Esophagus mucosa (tissue), 1 donor: ENCODE measurements at places on chromosomes 2 and 18.

DNA sequence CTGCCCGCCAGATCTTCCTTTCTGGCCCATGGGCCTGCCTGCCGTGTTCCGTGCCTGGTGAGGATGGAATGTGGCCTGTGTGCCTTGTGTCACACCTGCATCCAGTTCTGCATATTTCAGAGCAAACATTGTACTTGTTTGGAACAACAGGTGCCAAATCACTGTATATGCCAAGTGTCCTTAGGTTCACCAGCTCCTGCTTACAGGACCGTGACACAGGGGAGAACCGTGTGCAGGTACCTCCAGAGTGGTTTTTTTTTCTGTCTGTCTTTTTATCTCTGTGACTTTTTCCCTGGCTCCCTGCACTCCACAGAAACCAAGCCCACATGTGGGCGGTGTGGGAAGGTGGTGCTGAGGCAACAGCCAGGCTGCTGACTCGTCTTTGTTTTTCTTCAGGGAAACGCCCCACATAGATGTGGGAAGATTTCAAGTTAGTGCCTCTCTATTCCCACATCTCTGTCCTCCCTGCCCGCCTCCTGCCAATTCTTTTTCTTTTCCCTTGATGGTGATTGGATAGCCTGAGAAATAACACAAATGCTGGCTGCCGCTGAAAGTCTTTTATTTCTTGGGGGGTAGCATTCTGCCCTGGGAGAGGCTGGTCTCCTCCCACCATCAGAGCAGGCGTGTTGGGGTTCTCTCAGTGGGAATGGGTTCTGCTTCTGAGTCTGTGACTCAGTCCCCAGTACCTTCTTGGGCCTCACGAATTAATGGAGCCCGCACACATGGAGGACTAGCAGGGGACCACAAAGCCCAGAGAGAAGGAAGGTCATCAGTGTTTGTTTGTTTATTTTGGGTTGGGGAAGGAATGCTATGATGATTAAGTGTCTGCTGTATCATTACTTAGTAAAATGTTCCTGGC, 21.4 kb downstream of the GRHL1 start:
- ATAC-seq, result peak; percentile 38

DNA sequence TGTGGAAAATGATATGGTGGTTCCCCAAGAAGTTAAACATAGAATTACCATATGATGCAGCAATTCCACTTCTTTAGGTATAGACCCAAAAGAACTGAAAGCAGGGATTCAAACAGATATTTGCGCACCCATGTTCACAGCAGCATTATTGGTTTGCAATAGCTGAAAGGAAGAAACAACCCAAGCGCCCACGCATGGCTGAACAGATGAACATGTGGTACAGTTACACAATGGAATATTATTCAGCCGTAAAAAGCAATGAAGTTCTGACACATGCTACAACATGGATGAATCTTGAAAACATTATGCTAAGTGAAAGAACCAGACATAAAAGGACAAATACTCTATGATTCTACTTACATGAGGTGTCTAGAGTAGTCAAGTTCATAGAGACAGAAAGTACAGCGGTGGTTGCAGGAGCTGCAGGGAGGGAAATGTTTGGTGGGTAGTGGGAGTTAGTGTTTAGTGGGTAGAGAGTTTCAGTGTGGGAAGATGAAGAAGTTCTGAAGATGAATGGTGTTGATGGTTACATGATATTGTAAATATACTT, 26.7 kb upstream of the ASPRV1 start:
- no peak for ATAC-seq

DNA sequence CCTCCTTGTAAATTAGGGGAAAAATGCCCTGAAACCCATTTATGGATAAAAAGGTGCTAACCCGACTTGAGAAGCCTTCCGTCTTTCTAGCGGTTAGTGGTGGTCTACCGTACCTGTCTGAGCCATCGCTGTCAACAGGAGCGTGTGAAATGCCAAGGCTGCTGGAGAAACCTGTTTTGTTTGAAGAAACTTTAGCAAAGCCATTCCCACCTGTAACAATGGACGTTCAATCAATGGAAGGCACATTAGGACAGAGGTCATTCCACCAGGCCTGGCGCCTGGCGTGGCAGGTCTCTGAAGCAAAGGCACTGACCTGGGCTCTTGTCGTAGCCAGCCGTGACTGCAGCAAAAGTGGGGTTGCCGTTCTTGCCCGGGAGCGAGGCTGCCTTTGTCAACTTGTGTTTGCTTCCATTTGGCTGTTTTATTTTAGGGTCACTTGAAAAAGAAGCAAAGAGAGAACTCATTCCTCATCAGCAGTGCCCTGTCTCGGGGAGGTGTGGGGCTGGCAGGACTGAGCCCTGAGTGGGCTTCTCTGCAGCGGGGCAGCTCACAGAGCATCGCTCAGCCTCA, 47.2 kb downstream of the ZAP70 start:
- ATAC-seq, result no peak

- ATAC-seq, result no peak
Measured at GRCh38 chr2:145287736-145288135, 767.8 kb upstream of the ZEB2 start.

DNA sequence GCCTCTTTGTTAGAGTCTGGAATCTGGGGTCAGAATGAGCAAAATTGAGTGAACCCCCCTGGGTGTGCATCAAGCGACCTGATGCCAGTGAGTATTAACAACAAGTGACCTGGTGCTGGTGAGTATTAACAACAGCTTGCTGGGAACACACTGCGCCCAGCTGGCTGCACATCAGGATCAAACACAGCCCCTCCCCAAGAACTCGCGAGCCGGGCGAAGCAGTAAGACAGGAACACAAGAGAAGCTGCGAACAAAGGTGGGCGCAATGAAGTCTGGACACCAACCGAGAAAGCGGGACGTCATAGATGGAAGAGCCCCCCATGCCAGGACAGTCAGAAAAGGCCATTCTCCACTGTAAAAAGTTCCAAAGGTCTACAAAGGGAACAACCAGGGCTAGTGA, 34.3 kb downstream of the CRACDL start:
- ATAC-seq, result no peak

- ATAC-seq, result no peak
Measured at GRCh38 chr18:23538870-23539269, 35.6 kb downstream of the RMC1 start.

- ATAC-seq, result no peak
Measured at GRCh38 chr2:50396298-50396631, 635.7 kb downstream of the NRXN1 start.

- no peak for ATAC-seq
Measured at GRCh38 chr18:13271302-13271911, 52.8 kb downstream of the LDLRAD4 start.

- ATAC-seq, result no peak
Measured at GRCh38 chr2:58006256-58006951, 40.2 kb upstream of the VRK2 start.

- ATAC-seq, result no peak
Measured at GRCh38 chr2:15768615-15769014, 171.7 kb upstream of the MYCN start.

- ATAC-seq, result no peak
Measured at GRCh38 chr2:125870264-125870663, 785.7 kb upstream of the GYPC start.

DNA sequence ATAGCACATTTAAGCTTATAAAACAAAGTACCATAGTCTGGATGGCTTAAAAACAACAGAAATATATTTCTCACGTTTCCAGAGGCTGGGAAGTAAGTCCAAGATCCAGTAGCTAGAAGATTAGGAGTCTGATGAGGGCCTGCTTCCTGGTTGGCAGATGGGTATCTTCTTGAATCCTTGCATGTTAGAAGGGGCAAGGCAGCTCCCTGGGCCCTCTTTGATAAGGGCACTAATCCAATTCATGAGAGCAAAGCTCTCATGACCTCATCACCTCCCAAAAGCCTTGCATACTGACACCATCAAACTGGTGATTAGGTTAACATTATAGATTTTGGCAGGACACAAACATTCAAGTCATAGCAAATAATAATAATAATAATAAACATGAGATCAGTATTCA, 146.4 kb downstream of the CCDC102B start:
- ATAC-seq, result no peak
